ENCODE measurements at places on chromosomes 13 and 19.
A peak's percentile ranks its signal among the peaks of the same experiment; 100 is the strongest.

DNA sequence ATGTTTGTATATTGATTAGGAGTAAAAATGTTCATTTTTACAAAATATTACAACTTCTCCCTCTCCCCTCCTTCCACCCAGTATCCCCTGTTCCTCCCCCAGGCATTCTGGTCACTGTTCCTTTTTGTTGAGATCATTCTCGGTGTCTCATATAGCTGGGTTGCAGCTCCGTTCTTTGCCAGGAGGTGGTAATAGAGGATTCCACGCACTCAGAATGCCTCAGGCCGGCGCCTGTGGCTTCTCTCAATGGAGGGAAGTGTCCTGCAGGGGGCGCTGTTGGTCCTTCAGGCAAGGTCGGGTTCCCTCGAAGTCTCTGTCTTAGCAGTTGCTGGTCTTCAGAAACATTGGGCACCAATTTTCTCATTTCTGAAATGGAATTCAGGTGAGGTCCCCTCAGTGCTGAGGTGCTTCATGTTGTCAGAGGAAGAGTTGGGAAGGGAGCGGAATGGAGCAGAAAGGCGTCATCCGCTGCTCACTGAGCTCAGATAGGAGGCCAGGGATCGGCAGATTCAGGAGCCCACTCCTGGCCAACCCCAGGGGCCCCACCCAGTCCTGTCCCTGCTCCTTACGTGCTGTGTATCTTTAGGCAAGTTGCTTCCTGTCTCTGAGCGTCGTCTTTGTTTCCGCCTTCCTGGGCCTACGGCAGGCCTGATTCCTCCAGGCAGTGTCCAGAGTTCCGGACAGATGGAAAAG, 10.3 kb upstream of the GARIN5A start:
- no peak for DNase-seq

- no peak for DNase-seq
Observed at GRCh38 chr19:33205110-33205509, 11.0 kb downstream of the LRP3 start.

- DNase-seq: no peak
Observed at GRCh38 chr19:30593975-30594745, 222.0 kb downstream of the ZNF536 start.

DNA sequence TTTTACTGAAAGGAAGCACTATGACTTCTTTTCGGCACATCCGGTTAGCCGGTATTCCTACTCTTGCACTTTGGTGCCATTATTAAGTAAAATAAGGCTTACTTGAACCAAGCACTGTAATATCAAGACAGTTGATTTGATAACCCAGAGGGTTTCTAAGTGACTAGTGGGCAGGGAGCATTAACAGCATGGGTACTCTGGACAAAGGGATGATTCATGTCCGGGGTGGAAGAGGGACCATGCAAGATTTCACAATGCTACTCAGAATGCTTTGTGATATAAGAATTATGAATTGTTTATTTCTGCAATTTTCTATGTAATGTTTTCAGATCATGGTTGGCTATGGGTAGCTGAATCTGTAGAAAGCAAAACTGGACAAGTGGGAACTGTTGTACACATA, 282.1 kb downstream of the TDRD3 start:
- no peak for DNase-seq

- peak; percentile 26 for DNase-seq
Observed at GRCh38 chr13:106063591-106064313, 471.7 kb downstream of the EFNB2 start.

GRCh38 chr19:3243819-3244700, 19.6 kb downstream of the CELF5 start:
- DNase-seq: no peak

- no peak for DNase-seq
Observed at GRCh38 chr19:49809160-49809940, 3.7 kb downstream of the FUZ start.

GRCh38 chr13:41981951-41982715, 21.2 kb upstream of the VWA8 start:
- DNase-seq: no peak

- DNase-seq: no peak
Observed at GRCh38 chr19:41882568-41883462, at the start of gene ARHGEF1. Gene ARHGEF1 (plus strand): TSS chr19:41883184. CDS start chr19:41888083, 4,899 bp downstream.

DNA sequence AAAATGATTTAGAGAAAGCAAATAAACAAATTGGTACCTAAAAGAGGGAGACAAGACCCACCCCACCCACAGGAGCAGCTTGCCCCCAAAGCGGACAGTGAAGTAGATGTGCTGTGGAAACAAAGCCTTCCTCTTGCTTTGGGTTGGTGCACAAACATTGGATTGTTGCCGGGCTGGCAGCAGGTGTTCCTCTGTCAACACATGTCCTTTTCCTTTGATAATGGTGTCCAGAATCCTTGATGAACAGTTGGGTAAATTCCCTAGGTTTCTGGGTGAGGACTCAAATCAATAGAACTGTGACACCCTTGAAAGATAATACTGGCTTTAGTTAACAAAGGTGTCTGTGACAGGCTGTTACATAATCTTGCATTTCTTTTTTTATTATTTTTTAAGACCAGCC, 311.8 kb downstream of the SPRY2 start:
- no peak for DNase-seq

GRCh38 chr13:43376596-43376995, 353.2 kb downstream of the DNAJC15 start:
- DNase-seq: no peak

- no peak for DNase-seq
Observed at GRCh38 chr19:36972571-36972970, 56.4 kb downstream of the ZNF568 start.

DNA sequence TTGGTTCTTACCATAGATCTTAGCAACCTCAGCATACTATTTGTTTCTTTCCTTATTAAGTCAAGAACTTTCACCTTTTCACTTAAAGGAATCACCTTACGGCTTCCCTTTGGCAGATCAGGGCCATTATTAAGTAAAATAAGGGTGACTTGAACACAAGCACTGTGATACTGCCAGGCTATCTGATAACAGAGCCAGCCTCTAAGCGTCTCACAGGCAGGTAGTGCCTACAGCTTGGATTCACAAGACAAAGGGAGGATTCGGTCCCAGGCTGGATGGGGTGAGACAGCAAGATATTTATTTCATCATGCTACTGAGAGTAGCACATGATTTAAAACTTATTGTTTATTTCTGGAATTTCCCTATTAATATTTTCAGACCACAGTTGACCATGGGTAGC, 218.6 kb downstream of the FOXO1 start:
- no peak for DNase-seq

- peak; percentile 78 for DNase-seq
Observed at GRCh38 chr13:106151056-106151699, 384.3 kb downstream of the EFNB2 start.

DNA sequence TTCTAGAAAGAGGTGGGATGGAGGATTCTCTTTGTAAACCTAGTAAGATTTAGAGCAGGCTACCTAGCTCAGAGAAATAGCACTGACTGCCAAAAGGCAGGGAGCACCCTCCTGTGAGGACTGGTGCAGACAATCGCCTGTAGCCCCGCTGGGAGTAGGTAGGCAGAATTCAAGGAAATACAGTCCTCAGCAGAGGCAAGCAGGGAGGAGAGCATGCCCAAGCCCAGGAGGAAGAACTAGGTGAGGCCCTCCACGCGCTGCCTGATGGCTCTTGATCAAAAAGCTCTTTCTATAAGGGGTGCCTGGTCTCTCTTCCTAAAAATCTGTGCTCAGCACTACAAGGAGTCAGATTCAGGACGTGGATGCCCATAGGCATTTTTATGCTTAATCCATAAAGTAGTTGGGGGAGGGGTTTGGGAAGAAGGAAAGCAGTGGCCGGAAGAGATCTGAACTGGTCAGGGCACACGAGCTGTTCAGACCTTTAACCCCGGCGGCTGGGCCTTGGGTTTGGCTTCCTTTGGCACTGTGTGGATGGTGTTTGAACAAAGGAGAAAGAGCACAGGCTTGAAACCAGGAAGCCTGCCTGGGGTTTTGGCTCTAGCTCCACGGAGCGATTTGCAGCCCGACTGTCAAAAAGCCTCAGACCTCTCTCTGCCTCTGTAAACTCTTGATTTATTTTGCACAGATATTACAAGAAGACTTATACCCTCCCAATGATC, 320.6 kb downstream of the FOXO1 start:
- DNase-seq: no peak

- no peak for DNase-seq
Observed at GRCh38 chr19:7687177-7687576, 6.5 kb downstream of the TRAPPC5 start.

DNA sequence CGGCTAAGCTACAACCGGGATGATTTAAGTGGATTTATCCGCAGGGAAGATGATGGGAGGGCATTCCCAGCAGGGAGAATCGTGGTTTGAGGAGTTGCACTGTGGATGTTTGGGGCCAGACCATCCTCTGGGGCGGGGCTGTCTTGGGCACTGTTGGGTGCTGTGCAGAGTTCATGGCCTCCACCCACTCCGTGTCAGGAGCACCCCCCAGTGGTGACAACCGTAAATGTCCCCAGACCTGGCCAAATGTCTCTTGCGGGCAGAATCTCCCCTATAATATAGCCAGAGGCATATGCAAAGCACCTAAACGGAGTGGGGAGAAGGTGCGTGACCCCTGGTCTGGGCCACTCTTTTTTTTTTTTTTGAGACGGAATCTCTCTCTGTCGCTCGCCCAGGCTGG, 40.2 kb downstream of the SMIM24 start:
- no peak for DNase-seq

- no peak for DNase-seq
Observed at GRCh38 chr19:38730470-38730730, 13.9 kb downstream of the CAPN12 start.

DNA sequence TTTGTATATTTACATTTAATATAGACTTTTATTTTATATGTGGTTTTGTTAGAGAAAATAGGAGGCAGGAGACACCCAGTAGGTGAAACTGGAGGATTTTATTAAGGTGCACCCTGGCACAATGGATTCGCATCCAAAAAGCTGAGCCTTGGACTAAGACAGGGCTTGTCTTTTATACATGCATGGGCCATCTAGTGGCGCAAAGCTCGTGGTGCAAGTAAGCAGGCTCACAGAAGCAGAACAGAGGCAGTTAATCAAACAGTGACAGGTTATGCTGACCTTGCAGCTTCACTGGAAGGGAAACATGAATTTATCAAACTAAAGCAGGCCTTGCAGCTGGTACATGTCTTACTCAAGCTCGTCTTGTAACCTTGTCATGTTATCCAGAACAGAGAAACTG, 58.8 kb upstream of the ZNF681 start:
- DNase-seq: no peak

- no peak for DNase-seq
Observed at GRCh38 chr13:23443110-23443509, 9.6 kb upstream of the SACS start.

- DNase-seq: no peak
Observed at GRCh38 chr13:50468849-50469669, 374.4 kb downstream of the DLEU7 start.

GRCh38 chr19:32651729-32652140, 23.2 kb downstream of the ANKRD27 start:
- no peak for DNase-seq

GRCh38 chr13:37395544-37395943, 203.0 kb downstream of the POSTN start:
- DNase-seq: no peak

DNA sequence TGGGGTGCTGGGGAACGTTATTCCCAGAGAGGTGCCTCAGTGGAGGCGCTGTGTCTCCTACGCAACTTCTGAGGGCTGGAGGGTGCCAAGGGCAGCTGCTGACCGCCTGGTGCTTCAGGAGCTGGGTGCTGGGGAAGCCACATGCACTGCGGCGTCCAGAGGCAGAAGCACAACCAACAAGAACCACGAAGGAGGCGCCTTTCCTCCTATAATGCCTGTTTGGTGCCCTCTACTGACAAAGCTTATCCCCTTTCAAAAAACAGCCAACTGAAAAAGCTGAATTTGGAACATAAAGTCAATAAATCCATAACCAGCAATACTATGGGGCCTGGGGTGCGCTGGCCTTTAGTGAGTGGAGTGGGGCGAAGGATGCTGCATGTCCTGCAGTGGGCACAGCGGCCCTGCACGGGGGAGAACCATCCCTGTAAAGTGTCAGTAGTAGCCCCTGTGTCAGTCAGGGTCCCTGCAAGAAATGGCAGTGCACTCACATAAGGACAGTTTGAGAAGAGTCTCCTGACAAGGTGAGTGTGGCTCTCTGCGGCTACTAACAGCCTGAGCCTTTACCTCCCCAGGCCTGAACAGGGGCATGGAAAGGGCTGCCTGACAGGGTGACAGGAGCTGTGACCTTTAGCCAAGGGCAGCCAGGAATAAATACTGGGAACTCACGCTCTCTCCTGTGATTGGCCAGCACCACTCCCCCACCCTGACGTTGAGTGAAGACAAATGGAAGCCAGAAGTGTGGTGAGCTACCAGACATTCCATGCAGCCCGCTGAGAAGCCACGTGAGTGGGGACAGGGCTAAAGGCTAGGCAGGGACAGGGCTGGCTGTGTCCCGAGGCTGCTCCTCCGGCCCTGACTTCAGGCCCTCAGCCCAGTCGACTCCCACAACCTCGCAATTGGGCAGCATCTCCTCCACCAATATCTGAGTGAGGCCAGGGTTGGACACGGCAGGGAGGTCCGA, 4.5 kb upstream of the B3GNT8 start:
- no peak for DNase-seq

- no peak for DNase-seq
Observed at GRCh38 chr19:46546194-46546896, 50.7 kb upstream of the PNMA8B start.

DNA sequence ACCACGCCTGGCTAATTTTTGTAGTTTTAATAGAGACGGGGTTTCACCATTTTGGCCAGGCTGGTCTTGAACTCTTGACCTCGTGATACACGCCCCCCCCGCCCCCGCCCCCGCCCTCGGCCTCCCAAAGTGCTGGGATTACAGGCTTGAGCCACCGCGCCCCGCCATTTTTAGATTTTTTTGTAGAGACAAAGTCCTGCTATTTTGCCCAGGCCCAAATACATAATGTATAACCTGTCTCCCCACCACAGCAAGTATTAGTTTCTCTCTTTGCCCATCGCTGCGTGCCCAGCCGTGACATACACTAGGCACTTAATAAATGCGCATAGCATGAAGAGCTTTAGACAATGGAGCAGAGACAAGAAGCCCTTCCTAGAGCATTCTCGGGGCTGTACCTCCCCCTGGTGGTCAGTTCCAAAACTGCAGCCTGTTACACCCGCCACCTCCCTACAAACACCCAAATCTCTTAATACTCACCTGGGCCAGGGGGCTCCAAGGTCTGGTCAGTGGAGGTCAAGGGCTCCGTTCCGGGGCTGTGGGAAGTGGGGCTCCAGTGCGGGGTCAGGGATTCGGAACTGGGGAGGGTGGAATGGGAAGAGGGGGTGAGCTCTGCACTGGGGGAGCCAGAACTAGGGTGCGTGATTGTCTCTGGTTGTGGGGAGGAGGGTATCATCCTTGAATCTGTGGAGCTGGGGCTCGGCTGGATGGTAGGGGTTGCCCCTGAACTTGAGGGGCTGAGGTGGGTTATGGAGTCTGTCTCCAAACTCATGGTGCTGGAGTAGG, 22.5 kb downstream of the IQCN start:
- DNase-seq: no peak

- no peak for DNase-seq
Observed at GRCh38 chr19:42561512-42561911, 33.2 kb downstream of the CEACAM8 start.

Measured in AG04449 (cell line).